ENCODE measurements at places on chromosomes 7 and 10.

- DNase-seq, result no peak
Observed at GRCh38 chr7:143993924-143994323, 6.2 kb upstream of the OR6B1 start.

- DNase-seq, result no peak
Observed at GRCh38 chr10:1410032-1410431, 327.3 kb downstream of the ADARB2 start.

DNA sequence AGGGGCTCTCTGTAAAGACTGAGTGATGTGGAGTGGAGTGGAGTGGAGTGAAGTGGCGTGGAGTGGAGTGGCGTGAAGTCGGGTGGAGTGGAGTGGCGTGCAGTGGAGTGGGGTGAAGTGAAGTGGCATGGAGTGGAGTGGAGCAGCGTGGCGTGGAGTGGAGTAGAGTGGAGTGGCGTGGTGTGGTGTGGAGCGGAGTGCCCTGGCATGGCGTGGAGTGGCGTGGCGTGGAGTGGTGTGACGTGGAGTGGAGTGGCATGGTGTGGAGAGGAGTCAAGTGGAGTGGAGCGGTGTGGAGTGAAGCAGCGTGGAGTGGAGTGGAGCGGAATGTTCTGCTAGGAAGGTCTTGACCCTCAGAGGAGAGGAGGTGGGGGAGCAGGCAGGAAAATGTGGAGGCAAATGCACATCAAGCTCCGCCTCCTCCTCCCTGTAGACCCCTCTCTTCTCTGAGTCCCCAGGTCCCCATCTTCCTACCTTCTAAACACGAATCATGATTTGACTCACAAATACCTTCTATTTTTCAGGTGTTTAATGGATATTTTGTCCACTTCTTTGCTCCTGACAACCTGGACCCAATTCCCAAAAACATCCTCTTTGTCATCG is 19.9 kb downstream of the ITIH2 start:
- no peak for DNase-seq

- DNase-seq, result no peak
Observed at GRCh38 chr7:16978358-16979244, 96.8 kb upstream of the AGR3 start.

GRCh38 chr10:93493162-93493561 is 3.2 kb upstream of the CEP55 start:
- DNase-seq, result no peak

DNA sequence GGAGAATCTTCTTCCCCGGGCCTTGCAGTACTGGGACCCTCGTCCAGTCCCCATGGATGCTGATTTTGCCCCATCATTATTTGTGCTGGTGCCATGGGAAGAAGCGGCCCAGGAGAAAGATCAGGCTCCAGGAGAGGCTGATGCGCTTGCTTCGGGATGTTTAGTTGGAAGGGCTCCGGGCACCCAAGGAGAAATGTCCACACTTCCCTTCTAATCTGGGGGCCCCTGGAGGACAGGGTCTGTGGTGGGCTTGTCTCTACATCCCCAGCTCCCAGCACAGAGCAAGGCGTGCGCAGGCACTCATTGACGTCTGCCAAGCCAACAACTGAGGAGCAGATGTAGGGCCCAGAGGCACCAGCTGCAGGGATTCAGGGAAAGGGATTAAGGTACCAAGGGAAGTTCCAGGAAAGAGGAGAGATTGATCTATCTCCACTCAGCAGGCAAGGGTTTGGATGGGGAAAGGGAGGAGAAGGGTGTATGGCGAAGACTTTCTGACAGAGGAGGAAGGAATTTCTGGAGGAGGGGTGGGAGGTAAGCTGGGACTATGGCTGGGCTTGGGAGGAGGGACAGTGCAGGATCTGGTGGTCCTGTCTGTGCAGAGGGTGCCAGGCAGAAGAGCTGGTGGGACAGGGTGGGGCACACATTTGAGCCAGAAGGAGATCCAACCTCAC is 38.7 kb upstream of the LEP start:
- no peak for DNase-seq

DNA sequence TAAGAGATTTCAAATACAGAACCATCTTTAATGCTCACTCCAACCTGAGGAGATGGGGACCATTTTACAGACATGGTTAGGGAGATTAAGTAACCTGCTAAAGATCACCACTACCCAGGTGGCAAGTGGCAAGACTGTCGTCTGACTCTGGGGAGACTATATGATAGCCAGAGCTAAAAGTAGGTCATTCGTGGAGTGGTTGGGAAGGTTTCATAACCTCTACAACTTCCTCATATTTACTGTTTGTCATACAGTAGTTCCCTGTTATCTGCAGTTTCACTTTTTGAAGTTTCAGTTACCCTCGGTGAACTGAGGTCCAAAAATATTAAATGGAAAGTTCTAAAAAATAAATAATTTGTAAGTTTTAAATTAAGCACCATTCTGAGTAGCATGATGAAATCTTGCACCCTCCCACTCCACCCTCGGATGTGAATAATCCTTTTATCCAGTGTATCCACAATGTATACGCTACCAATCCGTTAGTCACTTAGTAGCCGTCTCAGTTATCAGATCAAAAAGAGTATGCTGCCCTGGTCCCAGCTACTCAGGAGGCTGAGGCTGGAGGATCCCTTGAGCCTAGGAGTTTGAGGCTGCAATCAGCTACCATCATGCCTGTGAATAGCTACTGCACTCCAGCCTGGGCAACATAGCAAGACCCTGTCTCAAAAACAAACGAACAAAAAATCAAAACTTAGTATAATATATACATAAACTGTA is 14.9 kb upstream of the LGI1 start:
- no peak for DNase-seq

DNA sequence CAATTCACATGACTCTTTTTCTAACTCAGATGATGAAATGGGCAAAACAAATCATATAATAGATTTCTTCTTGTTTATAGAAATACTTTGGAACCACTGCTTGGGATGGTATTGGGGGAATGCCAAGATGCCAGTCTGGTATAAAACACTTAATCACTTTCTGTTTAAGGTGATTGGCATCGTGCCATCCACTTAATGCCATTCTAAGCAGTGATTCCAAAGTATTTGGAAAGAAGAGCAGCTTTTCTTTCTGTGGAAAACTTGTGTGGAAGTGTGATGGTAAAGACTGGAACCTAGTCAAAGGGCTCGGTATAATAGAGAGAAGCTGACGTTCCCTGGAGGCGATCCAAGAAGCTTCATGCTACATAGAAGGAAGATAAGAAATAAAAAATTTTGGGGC is 120.6 kb downstream of the TMEM26 start:
- no peak for DNase-seq

GRCh38 chr7:28407651-28408050 is 4.7 kb upstream of the CREB5 start:
- no peak for DNase-seq

- DNase-seq, result no peak
Observed at GRCh38 chr10:80140251-80140650, 7.7 kb downstream of the PLAC9 start.

All from substantia nigra (tissue), 51 donors.